ENCODE measurements at places on chromosomes 7 and 10. TPM values are rescaled to one million over a fixed set of nuclear protein-coding genes. Genes with fewer than 3 reads are reported as not detected.

DNA sequence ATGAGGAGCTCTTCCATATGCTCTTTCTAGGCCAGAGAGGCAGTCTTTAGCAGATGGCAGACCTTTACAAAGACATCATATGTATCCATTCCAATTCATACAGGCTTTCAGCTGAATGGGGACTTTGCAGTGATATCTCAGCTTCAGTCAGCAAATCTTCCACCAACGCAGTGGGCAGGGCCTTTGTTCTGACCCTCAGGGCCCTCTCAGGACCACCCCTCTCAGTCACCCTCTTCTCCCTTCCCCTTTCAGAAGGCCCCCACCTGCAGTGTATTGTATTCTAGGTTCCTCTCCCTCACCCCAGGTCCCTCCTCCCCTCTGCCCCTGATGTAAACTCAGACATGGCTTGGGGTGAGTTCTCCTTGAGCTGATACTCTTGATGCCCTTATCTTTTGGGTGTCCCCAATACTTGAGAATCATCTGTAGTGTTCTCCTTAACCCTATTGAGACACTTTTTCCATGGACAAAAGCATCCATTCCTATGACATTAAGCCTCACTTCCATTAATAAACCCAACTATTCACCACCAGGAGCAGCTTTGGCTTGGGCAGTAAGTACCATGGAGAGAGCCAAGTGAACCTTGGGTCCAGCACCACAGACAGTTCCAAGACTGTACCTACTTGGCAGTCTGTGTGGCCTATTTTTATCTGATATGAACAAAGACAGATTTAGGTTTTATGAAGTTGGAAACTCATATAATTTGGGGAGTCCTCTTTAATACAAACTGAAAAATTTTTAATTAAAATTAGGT, 62.7 kb downstream of the ADCYAP1R1 start:
- DNase-seq: peak; percentile 42

- no peak for DNase-seq
These were observed 135.9 kb downstream of the ITGB8 start for GRCh38 chr7:20466543-20467021.

DNA sequence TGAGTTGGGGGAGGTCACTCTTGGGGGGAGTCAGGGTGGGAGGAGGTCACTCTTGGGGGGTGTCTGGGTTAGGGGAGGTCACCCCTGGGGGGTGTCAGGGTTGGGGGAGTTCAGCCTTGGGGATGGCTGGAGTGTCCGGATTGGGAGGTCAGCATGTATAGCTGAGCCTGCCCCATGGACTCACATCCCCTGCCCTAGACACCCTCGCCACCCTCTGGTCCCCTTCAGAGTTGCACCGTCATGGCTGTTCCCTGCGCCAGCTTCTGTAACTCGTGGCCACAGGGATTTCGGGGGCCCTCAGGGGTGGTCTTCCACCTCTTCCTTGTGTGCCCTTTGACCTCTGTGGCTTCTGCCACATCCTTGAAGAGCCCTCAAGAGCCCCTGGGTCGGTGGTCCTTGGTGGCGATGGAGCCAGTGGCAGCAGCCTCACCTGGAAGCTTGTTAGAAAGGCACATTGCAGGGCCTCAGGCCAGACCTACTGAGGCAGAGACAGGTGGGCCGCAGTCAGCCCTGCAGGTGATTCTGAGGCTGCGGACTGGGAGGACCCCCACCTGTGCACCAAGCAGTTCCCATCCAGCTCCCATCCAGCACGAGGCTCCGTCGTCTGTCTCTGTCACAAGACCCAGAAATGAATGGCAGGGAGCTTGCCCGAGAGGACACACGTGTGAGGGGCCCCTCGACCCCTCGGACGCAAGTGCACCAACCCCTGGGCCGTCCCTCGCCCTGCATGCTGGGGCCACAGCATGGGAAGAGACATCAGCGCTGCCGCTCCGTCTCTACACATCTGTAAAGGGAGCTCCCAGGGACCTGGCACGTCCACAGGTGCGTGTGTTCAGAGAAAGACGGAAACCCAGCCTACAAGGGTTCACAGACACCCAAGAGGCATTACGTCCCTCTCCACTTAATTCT, 44.7 kb upstream of the SUN1 start:
- no peak for DNase-seq

GRCh38 chr10:10800961-10801360, 216.7 kb upstream of the CELF2 start:
- DNase-seq: no peak

- DNase-seq: peak; percentile 26
These were observed 334.6 kb downstream of the PTPRN2 start for GRCh38 chr7:158252837-158253669.

DNA sequence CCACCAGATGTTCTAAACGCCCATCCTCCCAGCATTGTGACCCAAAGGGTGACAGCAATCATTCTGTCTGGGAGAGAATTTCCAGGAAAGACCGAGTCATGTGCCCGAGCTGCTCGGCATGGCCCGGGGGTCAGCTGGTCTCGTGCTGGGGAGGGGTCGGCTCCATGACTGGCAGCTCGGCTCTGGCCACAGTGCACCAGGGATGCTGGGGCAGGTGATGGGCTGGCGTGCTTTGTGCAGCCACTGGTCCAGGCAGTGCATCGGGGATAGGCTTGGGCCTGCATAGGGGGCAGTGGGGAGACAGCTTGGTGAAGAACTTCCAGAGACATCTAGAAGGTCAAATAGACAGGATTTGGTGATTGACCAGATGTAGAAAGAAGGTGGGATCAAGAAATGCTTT, 39.2 kb upstream of the PSMG3 start:
- no peak for DNase-seq

DNA sequence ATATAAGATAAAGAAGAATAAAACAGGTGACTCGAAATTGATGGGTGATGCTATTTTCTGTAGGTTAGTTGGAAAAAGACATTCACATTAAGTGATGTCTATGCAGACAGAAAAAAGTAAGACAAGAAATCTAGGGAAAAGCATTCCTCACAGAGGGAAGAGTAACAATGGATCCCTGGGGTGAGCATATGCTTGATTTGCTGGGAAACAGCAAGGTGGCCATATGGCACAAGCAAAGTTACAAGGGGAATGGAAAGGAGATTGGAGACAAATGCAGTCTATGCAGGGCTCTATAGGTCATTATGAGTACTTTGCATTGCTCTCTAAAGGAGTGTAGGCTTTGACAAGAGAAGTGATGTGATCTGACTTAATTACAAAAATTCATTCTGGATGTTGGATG, 90.9 kb upstream of the ZNF804B start:
- DNase-seq: no peak

- DNase-seq: no peak
These were observed 113.0 kb downstream of the CYP26A1 start for GRCh38 chr10:93186653-93187052.

DNA sequence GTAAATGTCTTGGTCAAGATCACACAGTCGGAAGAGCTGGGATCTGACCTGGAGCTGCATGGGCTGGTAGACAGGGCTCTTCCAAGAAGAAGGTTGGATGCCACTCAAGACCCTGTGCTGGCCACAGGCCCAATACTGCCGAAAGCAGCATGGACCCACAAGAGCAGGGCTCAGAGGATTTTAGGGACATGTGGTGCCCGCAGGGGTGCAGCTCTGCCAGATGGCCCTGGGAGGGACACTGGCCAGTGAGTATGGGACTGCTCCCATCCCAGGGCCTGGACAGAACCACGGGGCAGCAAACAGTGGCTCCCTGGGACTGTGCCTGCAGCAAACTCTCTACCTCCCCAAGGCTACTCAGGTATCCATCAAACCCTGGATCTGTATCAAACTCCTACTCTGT, 12.4 kb downstream of the MAT1A start:
- DNase-seq: no peak

Gene PLEKHS1
- 25.7 TPM for total RNA-seq

Gene EFCAB10
- total RNA-seq: not detected

GRCh38 chr7:117249696-117250095, 73.2 kb downstream of the WNT2 start:
- DNase-seq: no peak

GRCh38 chr7:2438186-2438585, 34.8 kb downstream of the CHST12 start:
- no peak for DNase-seq

DNA sequence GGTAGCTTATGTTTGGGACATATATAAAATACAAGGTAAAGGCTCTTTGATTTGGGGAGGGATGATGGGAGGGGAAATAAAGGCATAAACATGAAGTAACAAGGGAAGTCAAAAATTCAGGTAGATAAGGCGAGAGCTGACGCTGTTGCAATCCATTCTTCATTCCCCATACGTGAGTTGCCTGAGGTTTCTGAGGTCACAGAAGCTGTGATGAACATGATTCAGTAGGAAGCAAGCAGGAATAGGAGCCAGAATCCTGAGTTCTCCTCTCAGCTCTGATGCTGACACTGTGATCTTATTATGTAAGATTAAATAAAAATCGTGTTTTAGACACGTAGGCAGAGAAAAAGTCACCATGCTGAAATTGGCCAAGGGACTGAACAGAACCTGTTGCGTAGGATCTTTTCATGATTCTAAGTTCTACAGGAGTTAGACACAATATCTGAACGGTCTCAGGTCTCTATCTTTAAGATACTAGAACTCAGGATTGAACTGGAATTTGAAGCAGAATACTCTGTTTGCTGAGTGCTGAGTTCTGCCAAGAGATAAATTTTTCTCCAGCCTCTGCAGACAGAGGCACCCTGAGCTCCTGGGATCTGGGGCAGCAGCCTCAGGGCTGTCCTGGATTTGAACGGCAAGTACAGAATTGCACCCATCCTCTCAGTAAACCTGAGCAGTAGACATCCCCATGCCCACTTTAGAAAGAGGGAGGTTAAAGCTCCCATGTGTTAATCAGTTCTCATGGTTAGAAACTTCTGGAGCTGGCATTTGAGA, 21.0 kb downstream of the KLF6 start:
- DNase-seq: peak; percentile 22

DNA sequence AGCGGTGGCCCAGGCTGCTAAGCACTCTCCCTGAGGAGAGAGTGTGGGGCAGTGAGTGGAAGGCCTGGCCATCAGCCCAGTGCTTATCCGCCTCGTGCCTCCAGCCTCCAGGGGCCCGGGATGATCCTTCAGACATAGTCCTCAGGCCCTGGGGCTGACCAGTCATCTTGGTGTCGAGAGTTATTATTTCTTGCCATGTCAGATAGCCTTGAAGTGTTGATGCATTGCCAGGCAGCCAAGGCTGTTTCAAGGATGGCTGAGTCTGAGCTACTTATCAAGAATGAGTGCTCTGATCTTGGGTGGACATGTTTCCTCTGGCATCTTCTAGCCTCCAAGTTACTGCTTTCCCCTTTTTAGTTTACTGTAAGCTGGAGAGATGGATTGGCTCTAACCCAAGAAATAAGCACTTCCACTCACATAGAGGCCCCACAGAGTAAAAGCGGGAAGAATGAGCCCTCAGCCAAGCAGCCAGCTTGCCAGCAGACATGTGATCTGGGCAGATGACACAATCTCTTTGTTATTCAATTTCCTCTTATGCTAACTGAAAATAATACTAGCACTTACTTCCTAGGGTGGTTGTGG, 136.5 kb upstream of the NAMPT start:
- DNase-seq: peak; percentile 85

DNA sequence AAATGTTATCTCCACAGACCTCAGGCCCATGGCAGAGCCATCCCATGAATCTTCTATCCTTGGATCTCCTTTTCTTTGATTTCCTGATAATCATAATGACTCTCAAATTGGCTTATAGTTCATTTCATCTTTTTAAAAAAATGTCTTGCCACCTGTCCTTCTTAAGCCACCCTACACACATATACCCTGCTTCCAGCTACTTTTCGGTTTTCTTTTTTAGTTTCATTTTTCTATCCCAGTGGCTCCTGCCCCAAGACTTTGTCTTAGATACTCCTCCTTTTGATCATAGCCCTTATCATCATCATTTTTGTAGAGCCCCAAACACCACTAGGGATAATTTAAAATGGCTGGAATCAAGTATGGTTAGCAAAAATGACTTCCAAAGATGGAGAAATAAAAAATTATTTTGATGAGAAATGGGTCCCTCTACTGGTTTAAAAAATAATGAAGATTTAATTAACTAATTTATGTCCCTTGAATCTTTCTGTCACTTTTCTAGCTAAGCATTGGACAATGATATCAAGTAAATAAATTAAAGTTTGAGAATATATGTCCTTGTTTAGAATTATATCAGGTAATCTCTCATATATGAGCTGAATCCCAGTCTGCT, 277.3 kb upstream of the SEMA3D start:
- DNase-seq: no peak

- no peak for DNase-seq
These were observed 54.3 kb upstream of the SMNDC1 start for GRCh38 chr10:110358869-110359629.

Gene LLCFC1
- total RNA-seq: not detected

Gene GIMAP8
- total RNA-seq: 13.6 TPM

Gene SRRM3
- 2.3 TPM for total RNA-seq

GRCh38 chr7:99004216-99004615, 125.9 kb downstream of the TRRAP start:
- DNase-seq: peak; percentile 35

DNA sequence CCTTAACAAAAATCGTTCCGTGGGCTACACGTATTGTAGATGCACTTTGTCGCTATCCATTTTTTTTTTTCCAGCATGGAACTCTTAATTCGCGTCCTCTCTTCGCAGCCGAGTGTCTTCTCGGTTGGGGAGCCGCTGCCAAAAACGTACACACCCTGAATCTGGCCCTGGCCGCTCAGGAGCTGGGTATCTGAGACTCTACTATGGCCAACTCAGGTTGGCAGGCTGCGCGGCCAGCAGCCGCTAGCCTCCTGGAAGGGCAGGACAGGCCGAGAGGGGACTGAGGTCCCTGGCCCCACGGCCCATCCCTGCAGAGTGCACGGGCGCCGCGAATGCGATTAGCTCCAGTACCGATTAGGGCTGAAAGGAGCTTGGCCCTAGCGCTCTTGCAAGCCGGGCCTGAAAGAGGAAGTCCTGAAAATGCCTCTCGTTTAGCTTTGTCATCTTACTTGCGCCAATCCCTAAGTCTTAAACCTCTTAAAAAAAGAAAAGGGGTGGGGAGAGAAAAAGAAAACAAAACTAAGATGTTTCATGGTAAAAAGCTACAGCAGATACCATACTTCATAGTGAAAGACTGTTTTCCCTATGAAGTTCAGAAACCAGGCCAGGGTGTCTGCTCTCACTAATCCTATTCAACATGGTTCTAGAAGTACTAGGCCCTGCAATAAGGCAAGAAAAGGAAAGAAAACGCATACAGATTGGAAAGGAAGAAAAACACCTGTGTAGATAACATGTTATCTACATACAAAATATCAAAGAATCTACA, 113.2 kb upstream of the RHEB start:
- DNase-seq: peak; percentile 61

DNA sequence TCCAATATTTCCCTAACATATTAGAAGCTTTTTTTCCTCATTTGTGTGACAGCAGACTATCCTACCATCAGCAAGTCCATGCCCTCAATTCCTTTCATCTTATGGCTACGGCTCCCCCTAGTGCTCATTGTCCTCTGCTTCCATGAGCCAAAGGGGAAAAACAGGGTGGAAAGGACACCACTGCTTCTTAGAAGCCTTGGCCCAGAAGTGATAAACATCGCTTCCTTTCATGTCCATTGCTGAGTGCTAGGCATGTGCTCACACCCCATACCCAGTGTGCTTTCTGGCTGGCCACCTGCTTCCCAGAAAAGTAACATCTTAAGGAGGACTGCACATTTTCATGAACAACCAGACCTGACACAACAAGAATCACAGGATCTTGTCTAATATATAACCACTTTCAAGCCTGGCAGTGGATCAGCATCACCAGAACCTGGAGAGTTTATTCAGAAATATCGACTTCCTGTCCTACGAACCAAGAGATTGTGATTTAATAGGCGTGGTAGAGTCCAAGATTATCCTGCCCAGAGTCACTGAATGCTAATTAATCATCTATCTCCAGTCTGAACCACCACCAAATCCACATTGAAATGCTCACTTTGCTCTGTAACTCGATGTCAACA, 650.5 kb upstream of the SORCS1 start:
- peak; percentile 44 for DNase-seq

- DNase-seq: no peak
These were observed 219.7 kb upstream of the PRSS1 start for GRCh38 chr7:142529591-142529990.

Measured in ureter (tissue), 1 donor.